ENCODE measurements at places on chromosomes 6 and 20.

DNA sequence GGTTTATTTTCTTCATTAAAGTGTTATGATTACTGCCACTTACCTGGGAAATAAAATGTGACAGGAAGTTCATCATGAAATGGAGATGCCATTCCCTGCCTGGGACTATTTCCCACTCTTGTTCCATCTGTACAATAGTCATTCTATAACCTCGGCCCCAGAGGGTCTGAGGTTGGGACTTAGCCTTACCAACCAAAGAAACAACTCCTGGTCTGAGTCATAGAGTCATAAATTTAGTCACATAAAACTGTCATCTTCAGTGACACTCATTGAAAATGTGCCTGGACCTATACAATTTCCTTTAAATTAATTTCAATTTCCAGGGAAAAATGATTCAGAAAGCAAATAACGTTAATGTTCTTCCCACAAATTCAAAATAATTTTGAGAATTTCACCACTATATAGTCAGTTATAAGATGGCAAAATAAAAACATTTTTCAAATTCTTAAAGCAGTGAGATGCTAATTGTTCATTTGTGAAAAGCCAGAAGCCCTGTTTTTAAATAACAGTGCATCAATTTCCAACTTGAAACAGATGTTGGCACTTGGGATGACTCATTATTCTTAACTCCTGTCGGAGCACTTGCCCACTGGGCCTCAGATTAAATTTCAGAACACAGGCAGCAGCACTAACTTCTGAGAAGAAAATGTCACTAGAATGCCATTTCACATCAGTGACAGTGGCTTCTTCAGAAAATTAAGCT lies 201.2 kb upstream of the SMLR1 start:
- DNase-seq, result peak; percentile 66

GRCh38 chr6:89481695-89482094 lies 48.7 kb downstream of the ANKRD6 start:
- no peak for DNase-seq

DNA sequence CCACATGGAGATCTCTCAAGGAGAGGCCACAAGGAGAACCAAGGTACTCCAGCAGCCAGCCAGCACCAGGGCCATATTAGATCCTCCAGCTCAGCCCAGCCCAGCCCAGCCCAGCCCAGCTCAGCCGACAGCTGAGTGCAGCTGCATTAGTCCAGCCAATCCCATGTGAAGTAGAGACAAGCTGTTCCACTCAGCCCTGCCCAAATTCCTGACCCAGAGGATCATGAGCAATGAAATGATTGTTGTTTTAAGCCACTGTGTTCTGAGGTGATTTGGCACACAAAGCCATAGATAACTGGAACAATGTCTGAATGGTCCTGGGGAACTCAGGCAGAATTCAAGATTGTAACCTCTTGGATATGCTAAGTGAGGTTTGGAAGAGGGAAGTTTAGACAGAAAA lies 59.5 kb upstream of the BMP2 start:
- DNase-seq, result no peak

- no peak for DNase-seq
Measured at GRCh38 chr6:118736440-118736839, 85.0 kb upstream of the CEP85L start.

DNA sequence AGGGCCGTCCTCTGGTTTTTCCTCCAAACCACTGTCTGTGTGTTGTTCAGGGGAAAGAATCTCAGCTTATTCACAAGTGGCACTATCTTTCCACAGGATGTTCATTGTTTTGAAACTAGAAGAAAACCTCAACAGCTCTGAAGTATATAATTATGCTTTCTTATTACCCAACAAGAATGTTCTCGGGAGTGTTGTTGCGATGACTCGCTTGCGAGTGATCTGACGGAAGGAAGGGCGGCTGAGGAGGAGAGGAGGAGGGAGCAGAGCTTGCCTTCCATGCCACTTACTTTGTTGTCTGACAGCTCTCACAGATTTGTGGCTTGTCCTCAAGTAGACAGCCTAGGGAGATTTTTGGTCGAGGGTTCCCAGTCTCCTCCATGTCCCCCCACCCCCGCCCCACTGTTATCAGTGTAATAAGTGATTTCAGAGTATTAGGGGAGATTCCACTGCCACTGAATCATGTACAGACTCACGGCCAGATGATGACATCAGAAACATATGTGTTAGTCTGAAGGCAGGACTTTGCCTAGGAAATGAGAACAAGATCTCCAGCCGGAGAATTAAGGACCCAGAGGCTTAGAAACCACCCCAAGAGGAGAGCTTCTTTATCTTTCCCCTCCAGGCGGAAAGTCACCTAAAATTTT lies 80.7 kb upstream of the CCN6 start:
- peak; percentile 82 for DNase-seq
